ENCODE measurements at places on chromosomes 12 and 14.

GRCh38 chr12:2084553-2085296 is 31.9 kb downstream of the CACNA1C start:
- DNase-seq, result no peak

GRCh38 chr14:102079700-102079979 is 7.2 kb downstream of the HSP90AA1 start:
- no peak for DNase-seq

DNA sequence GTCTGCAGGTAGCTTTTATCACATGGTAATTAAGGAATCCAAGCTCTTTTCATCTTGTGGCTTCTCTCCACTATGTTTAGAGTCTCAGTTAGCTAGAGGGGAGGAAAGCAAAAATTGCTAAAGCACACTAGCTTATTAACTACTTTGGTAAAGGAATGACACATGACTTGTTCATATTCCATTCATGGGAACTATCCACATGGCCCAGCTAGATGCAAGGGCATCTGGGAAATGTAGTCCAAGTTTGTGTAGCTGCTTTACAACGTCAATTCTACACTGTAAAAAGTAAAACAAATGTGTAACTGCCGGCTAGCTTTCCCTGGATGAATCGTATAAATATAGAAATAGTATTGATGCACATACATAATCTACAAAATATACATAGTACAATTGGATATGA is 244.5 kb upstream of the LRFN5 start:
- DNase-seq, result no peak

DNA sequence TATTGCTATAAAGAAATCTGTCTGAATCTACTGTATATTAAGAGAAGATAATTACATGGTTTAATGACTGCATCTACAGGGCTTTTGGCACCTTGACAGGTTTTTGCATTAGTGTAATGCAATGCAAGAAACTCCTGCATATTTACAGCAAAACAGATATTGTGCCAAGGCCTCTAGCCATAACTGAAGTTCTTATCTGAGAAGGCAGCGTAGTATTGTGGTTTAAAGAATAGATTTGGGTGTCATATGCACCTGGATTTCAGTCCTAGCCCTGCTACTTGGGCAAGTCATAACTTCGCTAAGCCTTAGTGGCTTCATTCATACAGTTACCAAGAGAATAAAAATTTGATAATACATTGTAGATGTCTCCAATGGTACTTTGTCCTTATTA is 350.1 kb downstream of the CCDC91 start:
- DNase-seq, result no peak

- DNase-seq, result no peak
Observed at GRCh38 chr12:88559199-88559598, 21.1 kb downstream of the KITLG start.

DNA sequence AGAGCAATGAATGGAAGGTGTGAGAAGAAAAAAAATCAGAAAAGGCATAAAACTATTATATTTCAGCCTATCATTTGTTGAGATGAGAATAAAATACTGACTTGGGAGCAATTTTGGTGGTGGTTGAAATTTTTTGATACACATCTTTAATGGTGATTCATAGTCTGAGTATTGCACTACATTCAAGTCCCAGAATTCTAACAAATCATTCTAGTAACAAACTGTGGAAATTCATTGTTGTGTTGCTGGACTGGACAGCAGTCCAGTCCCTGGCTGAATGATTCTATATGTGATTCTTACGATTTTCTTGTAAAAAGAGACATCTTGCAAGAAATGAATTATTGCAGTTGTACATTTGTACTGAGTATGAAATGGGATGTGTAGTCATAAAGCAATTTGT is 268.6 kb downstream of the TRHDE start:
- no peak for DNase-seq

- DNase-seq, result no peak
Observed at GRCh38 chr14:99524091-99524661, 43.0 kb downstream of the CCNK start.

- no peak for DNase-seq
Observed at GRCh38 chr12:50579757-50580267, 75.0 kb downstream of the DIP2B start.

DNA sequence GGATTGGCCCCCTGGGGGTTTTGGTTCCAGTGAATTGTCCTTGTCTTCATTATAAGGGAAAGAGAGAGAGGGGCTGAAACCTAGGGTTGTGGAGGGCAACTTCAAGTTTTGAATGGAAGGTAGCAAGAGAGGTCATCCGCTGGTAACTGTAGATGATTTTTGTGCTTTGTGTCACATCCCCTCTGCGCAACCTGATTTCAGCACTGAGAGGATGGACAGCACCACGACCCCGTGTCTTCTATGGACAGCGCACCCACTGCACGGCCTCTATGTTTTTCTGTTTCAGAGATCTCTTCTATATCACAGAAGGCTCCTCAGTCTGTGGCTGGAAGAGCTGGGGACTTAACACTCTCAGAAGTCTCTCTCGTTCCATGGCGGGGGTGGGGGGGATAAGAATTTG is 127.0 kb upstream of the RPH3A start:
- no peak for DNase-seq

- DNase-seq, result no peak
Observed at GRCh38 chr14:29233188-29233587, 466.6 kb downstream of the FOXG1 start.

- no peak for DNase-seq
Observed at GRCh38 chr12:71967211-71967610, 28.6 kb downstream of the TPH2 start.

GRCh38 chr12:26055087-26055486 is 69.8 kb downstream of the BHLHE41 start:
- DNase-seq, result no peak

DNA sequence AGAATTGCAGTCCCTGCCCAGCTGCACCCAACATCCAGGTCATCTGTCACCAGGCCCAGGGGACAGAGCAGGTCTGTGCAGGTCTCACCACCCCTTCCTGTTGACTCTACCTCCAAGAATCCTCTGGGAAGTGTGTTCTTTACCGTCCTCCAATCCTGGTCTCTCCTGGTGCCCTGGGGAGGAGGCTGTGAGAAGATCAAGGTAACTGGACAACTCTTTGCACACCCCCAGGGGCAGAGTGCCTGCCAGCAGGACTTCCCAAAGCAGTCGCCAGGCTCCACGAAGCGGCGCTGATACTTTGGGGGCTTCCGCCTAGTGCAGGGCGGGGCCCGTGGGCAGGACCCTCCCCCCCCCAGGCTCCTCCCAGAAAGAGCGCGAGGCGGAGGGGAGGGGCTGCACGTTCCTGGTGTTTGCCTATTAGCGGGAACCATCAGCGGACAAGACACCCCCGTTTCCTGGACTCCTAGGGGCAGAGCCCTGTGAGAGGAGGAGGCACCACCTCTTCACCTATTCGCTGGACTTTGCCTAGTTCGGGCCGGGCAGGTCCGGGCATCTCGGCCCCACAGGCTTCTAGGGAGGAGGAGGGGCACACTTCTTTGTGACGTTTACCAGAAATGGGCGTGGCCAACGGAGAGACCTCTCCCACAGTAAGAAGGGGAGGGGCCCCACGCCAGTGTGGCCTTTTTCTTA is 918.0 kb downstream of the AACS start:
- no peak for DNase-seq

DNA sequence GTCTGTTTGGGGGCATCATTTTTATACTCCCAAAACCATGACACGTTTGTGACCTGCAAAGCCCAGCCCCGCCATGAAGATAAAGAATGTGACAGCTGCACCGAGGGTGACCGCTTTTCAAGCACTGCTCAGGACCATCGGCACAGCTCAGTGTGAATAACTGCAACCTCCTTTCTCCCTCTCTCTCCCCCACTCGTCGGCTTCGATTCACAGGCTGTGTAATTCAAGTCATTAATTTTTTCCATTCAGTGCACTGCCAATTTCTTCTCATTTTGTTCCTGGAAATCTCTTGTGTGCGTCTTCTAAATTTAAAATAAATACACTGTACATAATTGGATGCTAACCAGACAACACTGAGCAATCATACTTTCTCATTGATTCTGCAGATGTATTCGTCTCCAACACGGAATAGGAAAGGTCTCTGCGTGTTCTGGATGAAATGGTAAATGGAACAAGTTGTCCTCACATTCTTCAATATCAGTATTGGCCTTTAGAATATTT is 260.8 kb downstream of the TTC8 start:
- DNase-seq, result no peak

- no peak for DNase-seq
Observed at GRCh38 chr12:9773216-9773877, 12.6 kb upstream of the CD69 start.

- DNase-seq, result no peak
Observed at GRCh38 chr12:128969480-128970055, 116.3 kb downstream of the GLT1D1 start.

GRCh38 chr12:45065125-45065626 is 14.3 kb upstream of the DBX2 start:
- DNase-seq, result no peak

- no peak for DNase-seq
Observed at GRCh38 chr12:122421187-122421820, 1.2 kb downstream of the CLIP1 start.

DNA sequence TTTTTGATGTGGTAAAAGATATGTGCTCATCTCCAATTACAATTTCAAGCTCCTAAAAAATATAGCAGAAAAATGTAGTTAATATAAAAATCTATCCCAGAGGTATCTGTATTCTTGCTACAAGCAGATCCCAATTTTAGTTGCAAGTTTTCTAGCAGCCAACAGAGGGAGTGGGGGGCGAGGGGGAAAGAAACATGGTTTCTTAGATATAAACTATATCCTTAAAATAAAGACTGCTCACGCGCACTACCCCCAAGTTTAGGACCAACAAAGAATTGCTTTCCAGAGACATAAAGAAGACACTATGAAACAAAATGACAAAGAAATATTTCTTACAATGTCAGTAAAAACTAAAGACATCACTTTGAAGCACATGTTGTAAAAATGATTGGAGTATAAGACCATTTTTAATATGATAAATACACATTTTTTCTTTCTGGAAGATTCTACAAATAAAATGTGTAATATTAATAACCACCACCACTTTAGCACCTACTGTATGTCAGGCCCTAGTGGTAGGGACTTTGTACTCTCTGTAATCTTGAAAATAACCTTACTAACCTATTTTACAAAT is 5.4 kb downstream of the MAGOHB start:
- no peak for DNase-seq

GRCh38 chr12:124040737-124041136 is 67.7 kb downstream of the ZNF664 start:
- DNase-seq, result no peak

GRCh38 chr14:70654632-70655031 is 12.9 kb downstream of the TTC9 start:
- no peak for DNase-seq

DNA sequence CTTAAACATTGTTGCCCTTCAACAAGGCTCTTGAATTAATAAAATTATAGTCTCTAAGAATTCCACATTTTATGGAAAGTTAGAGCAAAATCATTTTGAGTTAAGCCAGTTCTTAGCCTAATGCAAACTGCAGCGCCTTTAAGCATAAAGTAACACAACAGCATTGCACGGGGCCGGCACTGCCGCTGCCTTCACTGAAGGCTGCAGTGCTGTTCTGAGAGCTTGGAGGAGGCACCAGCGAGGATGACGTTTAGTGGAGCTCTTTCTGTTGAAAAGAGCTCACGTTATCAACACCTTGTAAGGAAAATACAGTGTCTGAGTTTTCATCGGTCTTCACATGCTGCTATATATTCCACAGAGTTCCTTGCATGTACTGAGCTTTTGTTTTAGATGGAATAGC is 38.3 kb upstream of the DYNC1H1 start:
- DNase-seq, result no peak

DNA sequence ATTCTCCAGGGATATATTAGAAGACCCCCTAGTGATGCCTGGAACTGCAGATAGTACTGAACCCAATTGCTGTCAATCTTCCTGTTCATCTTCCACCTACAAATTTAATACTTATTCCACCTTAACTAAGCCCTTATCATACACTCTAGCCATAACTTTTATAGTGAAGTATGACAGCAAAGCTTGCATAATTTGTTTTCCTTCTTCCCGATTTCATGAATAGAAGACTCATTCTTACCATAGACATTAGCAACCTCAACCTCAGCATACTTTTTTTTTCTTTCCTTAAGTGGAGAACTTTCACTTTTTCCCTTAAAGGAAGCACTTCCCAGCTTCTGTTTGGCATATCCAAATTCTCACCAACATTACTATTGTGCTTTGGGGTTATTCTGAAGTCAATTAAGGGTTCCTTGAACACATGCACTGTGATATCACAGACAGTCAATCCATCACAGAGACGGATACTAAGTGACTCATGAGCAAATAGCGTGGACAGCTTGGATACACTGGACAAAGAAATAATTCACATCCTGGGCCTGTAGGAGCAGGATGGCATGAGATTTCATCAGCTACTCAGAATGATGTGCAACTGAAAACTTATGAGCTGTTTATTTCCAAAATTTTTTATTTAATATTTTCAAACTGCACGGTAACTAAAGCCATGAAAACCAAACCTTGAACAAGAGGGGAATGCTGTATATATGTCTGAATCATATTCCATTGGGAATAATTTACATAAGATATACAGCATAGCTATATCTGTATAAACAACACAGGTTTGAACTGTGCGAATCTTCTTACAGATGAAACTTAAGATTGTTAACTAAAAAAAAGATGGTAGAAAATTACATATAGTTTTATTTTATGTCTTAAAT is 63.9 kb downstream of the SYT1 start:
- no peak for DNase-seq

DNA sequence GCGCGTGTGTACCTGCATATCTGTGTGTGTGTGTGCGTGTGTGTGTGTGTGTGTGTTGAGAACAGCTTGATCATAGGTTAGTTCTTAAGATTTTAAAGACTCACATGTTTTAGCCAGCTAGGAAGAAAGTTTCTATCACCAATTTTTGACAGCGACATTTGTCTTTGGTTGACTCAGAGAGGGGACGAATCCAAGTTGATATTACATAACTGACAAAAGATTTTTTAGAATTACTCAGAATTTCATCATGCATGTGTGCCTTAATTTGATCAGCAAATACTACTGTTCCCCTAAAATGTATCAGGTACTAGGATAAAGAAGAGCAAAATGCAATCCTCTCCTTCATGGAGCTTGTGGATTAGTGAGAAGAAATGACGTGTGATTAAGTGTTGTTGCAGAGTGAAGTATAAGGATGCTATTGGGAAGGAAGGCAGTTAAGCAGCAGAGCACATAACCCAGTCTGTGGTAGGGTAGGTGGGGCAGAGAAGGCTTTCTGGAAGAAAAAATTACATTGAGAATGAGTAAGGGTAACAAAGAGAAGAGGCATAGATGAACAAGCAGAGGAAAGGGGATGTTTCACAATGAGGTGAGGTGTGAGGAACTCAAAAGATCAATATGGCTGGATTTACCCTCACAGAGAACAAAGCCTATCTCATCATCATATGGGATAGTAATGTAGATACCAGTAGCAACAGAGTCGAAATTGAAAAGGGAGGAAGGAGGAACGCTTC is 77.5 kb downstream of the ELK3 start:
- DNase-seq, result no peak

GRCh38 chr12:39872425-39872824 is 233.5 kb downstream of the SLC2A13 start:
- DNase-seq, result no peak

- DNase-seq, result no peak
Observed at GRCh38 chr12:15782667-15783066, 6.5 kb downstream of the EPS8 start.

GRCh38 chr12:116659771-116660481 is 77.9 kb downstream of the SPRING1 start:
- no peak for DNase-seq

All from KG1 (cell line).